ENCODE measurements at places on chromosomes 4 and X.

DNA sequence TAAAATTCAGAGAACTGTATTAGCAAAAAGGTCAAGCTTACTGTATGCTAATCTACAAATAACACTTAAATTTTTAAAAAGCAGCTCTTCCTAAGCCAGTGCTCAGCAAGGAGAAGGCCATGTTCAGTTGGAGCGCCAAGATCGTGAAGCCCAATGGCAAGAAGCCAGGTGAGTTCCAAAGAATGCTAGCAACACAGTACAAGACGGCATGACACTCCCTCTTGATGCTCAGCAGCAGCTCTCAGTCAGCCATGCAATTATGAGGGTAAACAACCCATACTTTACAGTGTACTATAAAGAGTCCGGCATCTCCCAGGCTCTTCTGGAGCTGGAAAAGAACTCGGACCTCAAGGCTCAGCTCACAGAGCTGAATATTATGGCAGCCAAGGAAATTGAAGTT, 34.9 kb downstream of the STX18 start:
- DNase-seq: no peak

DNA sequence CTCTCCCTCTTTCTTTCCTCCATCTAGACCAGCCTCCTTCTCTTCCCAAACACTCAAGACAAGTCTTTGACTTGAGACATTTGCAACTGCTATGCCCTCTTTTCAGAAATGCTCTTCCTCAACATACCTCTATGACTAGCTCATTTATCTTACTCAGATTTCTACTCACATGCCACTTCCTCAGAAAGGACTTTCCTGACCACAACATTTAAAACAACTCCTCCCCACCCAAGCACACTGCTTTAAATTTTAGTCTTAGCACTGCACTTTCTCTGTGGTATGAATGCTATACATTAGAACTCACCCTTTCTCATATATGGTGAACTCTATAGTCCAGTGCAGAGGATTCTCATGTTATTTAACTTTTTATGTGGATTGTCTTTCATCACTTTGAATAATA, 28.4 kb upstream of the SULT1E1 start:
- no peak for DNase-seq

GRCh38 chrX:36898301-36898700, 109.9 kb upstream of the FAM47C start:
- no peak for DNase-seq

DNA sequence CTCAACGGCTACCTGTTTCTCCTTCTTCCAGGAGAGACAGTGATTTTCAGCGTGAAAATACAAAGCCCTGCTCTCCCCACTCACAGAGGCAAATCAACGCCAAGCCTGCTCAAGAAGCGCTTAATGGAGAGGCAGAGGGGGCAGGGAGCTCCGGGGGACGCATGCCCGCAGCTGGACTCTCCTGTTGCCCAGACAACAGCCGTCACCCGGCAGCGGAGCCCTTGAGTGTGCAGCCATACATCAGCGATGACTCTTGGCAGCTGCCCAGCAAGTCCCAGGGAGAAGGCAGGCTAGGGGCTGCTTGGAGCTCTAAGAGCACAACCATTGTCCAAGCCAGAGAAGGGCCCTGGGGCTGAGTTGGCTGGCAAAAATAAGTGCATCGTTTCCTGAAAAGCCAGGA, 71.0 kb upstream of the AFAP1 start:
- DNase-seq: no peak

- no peak for DNase-seq
These were observed 33.8 kb upstream of the TRIM2 start for GRCh38 chr4:153170407-153170806.

- DNase-seq: no peak
These were observed 7.4 kb downstream of the PSAPL1 start for GRCh38 chr4:7427361-7427760.
